Activated CD8-positive, alpha-beta T cell treated with anti-CD3 and anti-CD28 coated beads, Interleukin-2, amount 10 ng/mL, durations not matched to agents 7 days and 5 days (primary cell): ENCODE measurements at places on chromosomes 7 and 10. TPM values are rescaled to one million over a fixed set of nuclear protein-coding genes. Genes with fewer than 3 reads are reported as not detected.

Gene ANXA11
- total RNA-seq: 277 TPM

Gene SPDYE11
- total RNA-seq: not detected

Gene CREM
- 84.1 TPM for total RNA-seq

Gene SPDYE2B
- not detected for total RNA-seq

Gene CYP3A5
- not detected for total RNA-seq

Gene ITIH5
- total RNA-seq: not detected

- DNase-seq: peak; percentile 69
- H3K27me3 ChIP-seq: peaks cover 59% of the 10 kb centered on the region
- peak within 1 kb of the TSS; percentile 61 for H3K4me3 ChIP-seq
- peaks cover 9% of the 10 kb centered on the region for H3K36me3 ChIP-seq
These were observed at the start of gene SPAG6 for GRCh38 chr10:22345301-22346095. Gene SPAG6 (plus strand): TSS chr10:22345496. CDS start chr10:22345612, 116 bp downstream.

DNA sequence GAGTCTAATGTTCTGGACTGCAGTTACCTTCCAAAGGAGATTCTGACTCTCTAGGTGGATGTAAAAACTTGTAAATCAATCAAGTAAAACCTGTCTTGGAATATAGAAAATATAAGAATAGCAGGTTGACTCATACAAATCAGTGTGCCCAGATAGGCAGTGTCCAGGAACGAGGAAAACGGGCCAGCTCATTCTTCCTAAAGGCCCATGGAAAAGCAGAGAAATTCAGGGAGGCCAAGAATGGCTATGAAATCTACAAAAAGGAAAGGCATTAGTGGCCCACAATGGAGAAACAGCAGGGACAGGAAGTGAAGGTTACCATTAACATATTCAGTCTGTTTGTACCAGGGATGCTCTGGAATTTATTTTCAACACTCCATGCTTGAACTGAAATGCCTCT lies 14.9 kb downstream of the GLI3 start:
- H3K27me3 ChIP-seq: peaks cover 18% of the 10 kb centered on the region
- DNase-seq: no peak
- no peak overlapping the region for H3K4me3 ChIP-seq
- H3K4me1 ChIP-seq: no peaks in the 10 kb centered on the region
- H3K27ac ChIP-seq: no peak overlapping the region

DNA sequence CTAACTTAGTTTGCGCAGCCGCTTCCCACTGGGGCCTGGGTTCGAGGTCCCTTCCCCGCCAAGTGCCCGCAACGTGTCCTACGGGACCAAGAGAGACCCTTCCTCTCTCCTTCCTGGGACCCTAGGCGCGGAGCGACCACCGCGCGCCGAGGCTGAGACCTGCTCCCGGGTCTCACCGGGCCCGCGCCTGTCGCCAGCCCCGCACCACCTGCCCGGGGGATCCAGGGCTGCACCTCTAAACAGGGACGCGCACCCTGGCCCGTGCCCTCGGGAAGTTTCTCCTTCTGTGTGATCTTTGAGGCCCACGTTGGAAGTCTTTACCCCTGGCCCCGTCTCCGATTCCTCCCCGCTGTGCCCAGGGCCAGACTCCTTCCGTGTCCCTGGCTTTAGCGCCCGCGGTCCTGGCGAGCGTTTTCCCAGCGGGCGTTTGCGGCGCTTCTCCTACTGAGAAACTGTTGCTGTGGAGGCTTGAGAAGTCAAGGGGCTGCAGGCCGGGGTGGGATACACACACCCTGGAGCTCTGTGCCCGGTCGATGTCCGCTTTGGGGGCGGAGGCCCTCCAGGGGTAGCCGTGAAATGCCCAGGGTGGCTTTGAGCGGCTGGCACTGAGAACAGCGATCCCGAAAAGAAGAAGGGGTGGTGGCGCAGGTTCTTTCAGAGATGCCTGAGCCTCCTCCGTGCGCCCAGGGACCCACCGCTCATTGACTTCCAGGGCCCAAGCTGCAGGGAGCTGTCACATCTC lies 575 bp downstream of the PLPP4 start:
- peaks cover 3% of the 10 kb centered on the region for H3K4me1 ChIP-seq
- no peaks in the 10 kb centered on the region for H3K36me3 ChIP-seq
- peaks cover 38% of the 10 kb centered on the region for H3K27me3 ChIP-seq

- no peaks in the 10 kb centered on the region for H3K27me3 ChIP-seq
- no peak for DNase-seq
- no peaks in the 10 kb centered on the region for H3K4me1 ChIP-seq
- H3K27ac ChIP-seq: no peak overlapping the region
- H3K36me3 ChIP-seq: no peaks in the 10 kb centered on the region
These were observed 154.0 kb downstream of the ETV1 start for GRCh38 chr7:13835442-13835841.

- DNase-seq: no peak
- H3K4me1 ChIP-seq: no peaks in the 10 kb centered on the region
- H3K4me3 ChIP-seq: no peak overlapping the region
- H3K27ac ChIP-seq: no peak overlapping the region
- no peaks in the 10 kb centered on the region for H3K27me3 ChIP-seq
These were observed 362.0 kb downstream of the ETV1 start for GRCh38 chr7:13627455-13627854.

DNA sequence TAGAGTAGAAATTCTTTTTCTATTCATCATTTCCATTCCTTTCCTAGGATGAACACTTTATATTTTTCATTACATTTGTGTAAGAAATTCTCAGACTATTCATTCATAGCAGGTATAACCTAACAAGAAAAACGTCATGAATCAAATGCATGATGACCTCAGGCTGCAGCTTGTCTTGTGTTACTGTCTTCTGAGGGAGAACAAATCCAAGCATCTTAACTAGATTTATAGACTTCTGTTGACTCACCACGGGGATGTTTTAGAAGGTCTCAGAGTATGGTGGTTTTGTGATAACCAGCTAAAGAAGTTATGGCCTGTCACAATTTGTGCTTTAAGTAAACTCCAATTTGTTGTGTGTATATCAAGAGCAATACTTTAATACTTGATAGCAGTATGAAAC lies 102.7 kb downstream of the ANKRD7 start:
- no peak for DNase-seq
- no peak overlapping the region for H3K27ac ChIP-seq
- H3K4me3 ChIP-seq: no peak overlapping the region
- H3K27me3 ChIP-seq: peaks cover 14% of the 10 kb centered on the region
- H3K36me3 ChIP-seq: no peaks in the 10 kb centered on the region

DNA sequence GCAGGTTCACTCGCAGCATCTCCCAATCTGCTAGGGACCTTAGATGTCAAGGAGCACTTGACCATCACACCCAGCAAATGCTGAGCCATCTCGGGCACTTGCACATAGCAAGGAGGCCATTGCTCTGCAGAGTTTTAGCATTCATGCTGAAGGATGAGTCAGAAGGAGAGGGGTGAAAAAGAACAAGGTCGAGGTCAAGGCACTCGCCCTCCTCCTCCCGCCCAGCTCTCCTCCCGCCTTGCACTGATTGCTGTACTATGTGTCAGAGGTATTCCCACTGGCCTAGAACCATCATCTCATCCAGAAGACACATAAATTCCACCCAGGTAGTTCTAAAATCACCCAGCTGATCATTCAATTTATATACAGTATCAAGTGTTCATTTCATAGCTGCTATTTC lies 255.1 kb upstream of the SP4 start:
- no peak overlapping the region for H3K4me3 ChIP-seq
- no peaks in the 10 kb centered on the region for H3K36me3 ChIP-seq
- no peaks in the 10 kb centered on the region for H3K4me1 ChIP-seq
- H3K27ac ChIP-seq: no peak overlapping the region
- DNase-seq: no peak

DNA sequence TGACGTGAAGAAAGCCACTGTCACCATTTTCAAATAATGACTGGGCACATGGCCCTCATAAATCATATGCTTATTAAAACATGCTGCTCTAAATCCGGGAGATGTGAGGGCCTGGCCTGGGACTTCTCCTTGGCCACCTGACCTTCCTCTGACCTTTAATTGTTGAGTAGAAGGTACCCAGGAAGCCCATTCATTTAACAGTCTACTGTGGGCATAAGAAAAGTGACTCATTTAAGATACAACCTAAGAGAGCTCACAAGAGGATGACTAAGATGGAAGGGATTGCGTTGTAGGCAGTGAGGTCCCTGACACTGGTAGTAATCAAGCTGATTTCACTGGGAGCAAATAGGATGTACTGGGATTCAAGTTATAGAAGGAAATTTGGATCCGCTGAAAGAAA lies 203.4 kb upstream of the GPR26 start:
- H3K4me1 ChIP-seq: no peaks in the 10 kb centered on the region
- no peak overlapping the region for H3K27ac ChIP-seq
- no peak overlapping the region for H3K4me3 ChIP-seq
- H3K36me3 ChIP-seq: no peaks in the 10 kb centered on the region
- DNase-seq: no peak

GRCh38 chr10:77190291-77190690 lies 447.3 kb downstream of the KCNMA1 start:
- H3K36me3 ChIP-seq: no peaks in the 10 kb centered on the region
- H3K4me3 ChIP-seq: no peak overlapping the region
- no peak overlapping the region for H3K27ac ChIP-seq
- H3K27me3 ChIP-seq: peaks cover 17% of the 10 kb centered on the region

- peak overlapping the region; percentile 55 for H3K4me3 ChIP-seq
- H3K4me1 ChIP-seq: peaks cover 33% of the 10 kb centered on the region
- DNase-seq: no peak
- peaks cover 83% of the 10 kb centered on the region for H3K27me3 ChIP-seq
- H3K27ac ChIP-seq: peak overlapping the region; percentile 46
These were observed 1.1 kb upstream of the HOXA13 start for GRCh38 chr7:27200761-27201579.

DNA sequence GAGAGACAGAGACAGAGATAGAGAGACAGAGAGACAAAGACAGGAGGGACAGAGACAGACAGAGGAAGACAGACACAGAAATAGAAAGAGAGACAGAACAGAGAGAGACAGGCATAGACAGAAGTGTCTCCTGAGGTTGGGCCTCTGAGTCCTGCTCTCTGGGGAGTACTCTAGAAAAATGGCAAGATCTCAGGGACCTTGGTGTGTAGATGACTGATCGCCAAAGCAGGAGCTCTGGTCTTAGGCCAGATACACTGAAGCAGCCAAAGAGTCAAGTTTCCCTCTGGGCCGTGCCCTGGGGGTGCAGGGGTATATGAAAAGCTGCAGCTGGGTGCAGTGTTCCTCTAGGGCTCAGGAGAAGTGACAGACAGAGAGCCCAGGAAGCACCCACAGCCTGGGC lies 176.6 kb upstream of the TNS3 start:
- no peak overlapping the region for H3K4me3 ChIP-seq
- H3K27me3 ChIP-seq: peaks cover 3% of the 10 kb centered on the region
- no peak overlapping the region for H3K27ac ChIP-seq
- no peak for DNase-seq
- no peaks in the 10 kb centered on the region for H3K4me1 ChIP-seq

DNA sequence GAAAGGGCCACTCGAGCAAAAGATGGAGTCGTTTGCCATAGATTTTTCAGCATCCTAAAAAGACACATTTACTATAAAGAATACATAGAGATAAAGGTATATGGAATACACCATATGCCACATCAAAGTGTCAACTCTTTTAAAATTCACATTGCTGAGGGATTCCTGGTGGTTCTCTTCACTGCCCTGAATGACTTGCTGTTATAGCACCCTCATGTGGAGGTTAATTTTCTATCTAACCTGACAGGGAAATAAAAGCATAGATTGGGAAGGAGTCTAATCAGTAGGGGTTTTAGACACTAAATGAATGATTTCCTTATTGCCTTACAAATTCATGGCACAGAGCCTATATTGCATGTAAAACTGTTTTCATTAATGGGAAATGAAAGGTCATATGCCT lies 25.9 kb downstream of the DNAH11 start:
- no peak for DNase-seq
- H3K4me3 ChIP-seq: no peak overlapping the region
- H3K36me3 ChIP-seq: no peaks in the 10 kb centered on the region
- H3K4me1 ChIP-seq: no peaks in the 10 kb centered on the region
- H3K27me3 ChIP-seq: peaks cover 5% of the 10 kb centered on the region
- H3K27ac ChIP-seq: no peak overlapping the region

- peaks cover 30% of the 10 kb centered on the region for H3K36me3 ChIP-seq
- no peak for DNase-seq
- peaks cover 23% of the 10 kb centered on the region for H3K4me1 ChIP-seq
- no peak overlapping the region for H3K27ac ChIP-seq
- H3K27me3 ChIP-seq: no peaks in the 10 kb centered on the region
These were observed 10.8 kb downstream of the ATP6V0E2 start for GRCh38 chr7:149884541-149884940.

- H3K4me1 ChIP-seq: no peaks in the 10 kb centered on the region
- peak; percentile 26 for DNase-seq
- no peaks in the 10 kb centered on the region for H3K27me3 ChIP-seq
- peaks cover 4% of the 10 kb centered on the region for H3K36me3 ChIP-seq
- no peak overlapping the region for H3K27ac ChIP-seq
These were observed 32.0 kb upstream of the STRIP2 start for GRCh38 chr7:129401967-129402860.

DNA sequence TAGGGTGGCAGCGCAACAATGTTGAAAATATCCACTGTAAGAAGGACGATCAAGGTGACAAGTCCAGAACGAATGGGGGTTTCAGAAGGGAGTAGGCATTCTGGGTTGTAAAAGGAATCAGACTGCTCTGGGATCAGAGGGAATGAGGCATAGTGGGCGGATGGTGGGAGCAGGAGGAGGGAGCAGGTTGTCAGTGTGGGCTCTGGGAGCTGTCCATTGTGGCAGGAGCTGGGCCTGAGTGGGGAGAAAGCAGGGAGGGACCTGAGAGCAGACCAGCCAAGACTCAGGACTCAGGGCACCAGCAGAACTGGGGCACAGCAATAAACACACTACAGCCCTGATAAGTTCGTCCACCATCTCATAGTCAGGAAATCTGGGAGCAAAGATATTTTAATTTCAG lies 292.6 kb upstream of the MKI67 start:
- H3K36me3 ChIP-seq: no peaks in the 10 kb centered on the region
- H3K4me1 ChIP-seq: no peaks in the 10 kb centered on the region
- no peak overlapping the region for H3K4me3 ChIP-seq
- H3K27ac ChIP-seq: no peak overlapping the region
- no peaks in the 10 kb centered on the region for H3K27me3 ChIP-seq
- no peak for DNase-seq

GRCh38 chr7:27167916-27168264 lies 2.6 kb upstream of the HOXA9 start:
- H3K27me3 ChIP-seq: peaks cover 81% of the 10 kb centered on the region
- H3K27ac ChIP-seq: no peak overlapping the region
- peaks cover 11% of the 10 kb centered on the region for H3K36me3 ChIP-seq
- no peak for DNase-seq
- peaks cover 16% of the 10 kb centered on the region for H3K4me1 ChIP-seq

GRCh38 chr10:14405076-14406065 lies 74.6 kb upstream of the FRMD4A start:
- peaks cover 13% of the 10 kb centered on the region for H3K4me1 ChIP-seq
- no peak overlapping the region for H3K27ac ChIP-seq
- H3K4me3 ChIP-seq: no peak overlapping the region
- no peaks in the 10 kb centered on the region for H3K36me3 ChIP-seq
- DNase-seq: no peak
